ENCODE measurements at places on chromosomes 12 and 14. TPM values are rescaled to one million over a fixed set of nuclear protein-coding genes. Genes with fewer than 3 reads are reported as not detected.

Gene KRT6C
- 0.19 TPM for total RNA-seq

DNA sequence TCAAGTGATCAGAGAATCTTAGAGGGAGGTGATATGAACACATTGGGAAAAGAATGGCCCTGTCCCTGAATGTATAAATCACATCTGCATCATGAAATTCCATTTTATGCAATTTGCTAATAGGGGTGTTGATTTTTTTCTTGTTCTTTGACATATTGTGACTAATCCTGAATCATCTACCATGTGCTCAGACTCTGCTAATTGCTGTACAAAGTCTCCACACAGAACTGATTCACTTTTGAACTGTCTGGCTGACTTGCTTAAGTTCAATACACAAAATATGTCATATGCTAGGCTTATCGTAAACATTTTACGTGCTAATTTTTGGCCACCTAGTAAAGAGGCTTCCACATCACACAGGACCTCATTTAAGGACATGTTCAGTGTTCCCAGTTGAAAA lies 2.6 kb downstream of the TMEM132D start:
- no peak overlapping the region for H3K4me3 ChIP-seq
- H3K27ac ChIP-seq, result no peak overlapping the region
- H3K27me3 ChIP-seq, result no peaks in the 10 kb centered on the region
- H3K4me1 ChIP-seq, result no peaks in the 10 kb centered on the region
- DNase-seq, result peak; percentile 67

GRCh38 chr12:3545121-3545796 lies 54.3 kb downstream of the PRMT8 start:
- H3K27ac ChIP-seq, result no peak overlapping the region
- H3K36me3 ChIP-seq, result no peaks in the 10 kb centered on the region
- peaks cover 39% of the 10 kb centered on the region for H3K27me3 ChIP-seq

GRCh38 chr14:65847075-65847847 lies 434.7 kb downstream of the FUT8 start:
- no peaks in the 10 kb centered on the region for H3K36me3 ChIP-seq
- DNase-seq, result no peak
- H3K4me1 ChIP-seq, result no peaks in the 10 kb centered on the region
- no peak overlapping the region for H3K27ac ChIP-seq
- peaks cover 10% of the 10 kb centered on the region for H3K27me3 ChIP-seq
